ENCODE measurements at places on chromosomes 1 and 21.

GRCh38 chr1:240230816-240231215 lies 139.1 kb downstream of the FMN2 start:
- no peak for DNase-seq

GRCh38 chr1:186819126-186819525 lies 9.6 kb upstream of the PLA2G4A start:
- DNase-seq: no peak

DNA sequence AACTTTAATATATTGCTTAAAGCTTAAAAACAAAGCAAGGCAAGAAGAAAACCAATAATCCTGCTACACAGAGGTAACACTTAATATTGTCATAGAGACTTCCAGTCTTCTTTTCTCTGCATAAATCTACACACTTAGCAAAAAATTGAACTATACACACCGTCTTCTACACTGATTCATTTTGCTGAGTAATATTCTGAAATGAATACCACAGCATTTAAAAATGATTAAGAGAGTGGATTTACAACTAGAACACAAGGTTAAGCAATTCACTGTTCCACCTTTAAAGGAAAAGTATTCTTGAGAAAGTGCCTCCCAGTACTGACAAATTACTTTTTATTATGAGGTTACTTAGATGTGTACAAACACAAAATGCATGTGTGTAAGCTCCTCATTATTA lies 22.2 kb upstream of the ITPKB start:
- DNase-seq: no peak

- DNase-seq: no peak
These were observed 31.9 kb upstream of the KCNA3 start for GRCh38 chr1:110706621-110707020.

GRCh38 chr1:47682786-47683350 lies 245.0 kb downstream of the FOXD2 start:
- DNase-seq: no peak

- DNase-seq: no peak
These were observed 21.5 kb upstream of the LRP8 start for GRCh38 chr1:53349369-53349835.

GRCh38 chr1:38221006-38221649 lies 174.5 kb upstream of the POU3F1 start:
- DNase-seq: no peak

Data from activated CD4-positive, alpha-beta T cell treated with anti-CD3 and anti-CD28 coated beads for 36 hours (primary cell).